RPMI7951 (cell line): ENCODE measurements at places on chromosomes 7 and 10. TPM values are rescaled to one million over a fixed set of nuclear protein-coding genes. Genes with fewer than 3 reads are reported as not detected.

Gene STK32C
- total RNA-seq: 16.6 and 16.7 TPM in 2 replicates

Gene FAM237B
- not detected in 2 replicates for total RNA-seq

Gene CPVL
- 3.8 and 5.8 TPM in 2 replicates for total RNA-seq

Gene PON1
- not detected in 2 replicates for total RNA-seq

Gene OPN4
- total RNA-seq: not detected in 2 replicates

Gene SHLD2
- 21.9 and 24.9 TPM in 2 replicates for total RNA-seq

Gene PTPRN2
- total RNA-seq: 6.8 and 9.0 TPM in 2 replicates

Gene FAM25G
- total RNA-seq: not detected in 2 replicates

Gene MMRN2
- total RNA-seq: 0.39 and 0.60 TPM in 2 replicates

Gene LIPF
- total RNA-seq: not detected in 2 replicates

Gene CDNF
- total RNA-seq: 0.29 TPM in 1 of 2 replicates, not detected in the other

Gene CYP2C8
- total RNA-seq: 0.12 TPM in 1 of 2 replicates, not detected in the other

Gene SUN3
- total RNA-seq: not detected in 2 replicates

Gene DRGX
- not detected in 2 replicates for total RNA-seq

Gene ANK3
- total RNA-seq: 1.7 and 3.4 TPM in 2 replicates

GRCh38 chr10:126087796-126088505, 191.6 kb downstream of the FANK1 start:
- peak; percentile 60 for DNase-seq

DNA sequence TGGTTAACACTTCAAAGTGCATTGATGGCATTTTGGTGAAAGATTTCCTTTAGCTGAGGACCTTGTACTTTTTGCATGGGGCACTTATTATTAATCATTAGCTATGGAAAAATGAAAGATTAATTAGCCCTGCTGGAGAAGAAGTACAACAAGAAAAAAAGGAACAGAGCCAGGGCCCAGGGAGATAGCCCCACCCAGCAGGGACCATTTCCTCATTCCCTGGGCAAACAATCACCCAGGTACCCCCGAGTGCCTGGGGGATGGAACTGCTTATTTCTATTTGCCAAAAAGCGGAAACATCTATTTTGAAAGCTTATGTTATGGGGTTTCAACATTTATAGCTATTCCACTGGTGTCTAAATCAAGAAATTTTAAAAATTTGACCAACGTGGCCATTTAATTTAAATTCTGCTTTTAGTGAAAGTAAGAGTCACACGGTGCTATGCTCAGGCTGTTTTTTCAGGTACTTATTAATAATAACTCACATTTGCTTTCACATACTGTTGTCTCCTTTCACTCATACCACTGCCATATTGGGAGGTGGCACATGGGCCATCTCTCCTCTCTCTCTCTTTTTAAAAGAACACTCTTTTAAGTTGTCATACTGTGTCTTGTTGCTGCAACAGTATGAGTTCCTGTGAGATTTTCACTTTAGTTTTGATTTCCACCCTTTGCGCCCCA, 143.6 kb upstream of the KIF5B start:
- no peak for DNase-seq

DNA sequence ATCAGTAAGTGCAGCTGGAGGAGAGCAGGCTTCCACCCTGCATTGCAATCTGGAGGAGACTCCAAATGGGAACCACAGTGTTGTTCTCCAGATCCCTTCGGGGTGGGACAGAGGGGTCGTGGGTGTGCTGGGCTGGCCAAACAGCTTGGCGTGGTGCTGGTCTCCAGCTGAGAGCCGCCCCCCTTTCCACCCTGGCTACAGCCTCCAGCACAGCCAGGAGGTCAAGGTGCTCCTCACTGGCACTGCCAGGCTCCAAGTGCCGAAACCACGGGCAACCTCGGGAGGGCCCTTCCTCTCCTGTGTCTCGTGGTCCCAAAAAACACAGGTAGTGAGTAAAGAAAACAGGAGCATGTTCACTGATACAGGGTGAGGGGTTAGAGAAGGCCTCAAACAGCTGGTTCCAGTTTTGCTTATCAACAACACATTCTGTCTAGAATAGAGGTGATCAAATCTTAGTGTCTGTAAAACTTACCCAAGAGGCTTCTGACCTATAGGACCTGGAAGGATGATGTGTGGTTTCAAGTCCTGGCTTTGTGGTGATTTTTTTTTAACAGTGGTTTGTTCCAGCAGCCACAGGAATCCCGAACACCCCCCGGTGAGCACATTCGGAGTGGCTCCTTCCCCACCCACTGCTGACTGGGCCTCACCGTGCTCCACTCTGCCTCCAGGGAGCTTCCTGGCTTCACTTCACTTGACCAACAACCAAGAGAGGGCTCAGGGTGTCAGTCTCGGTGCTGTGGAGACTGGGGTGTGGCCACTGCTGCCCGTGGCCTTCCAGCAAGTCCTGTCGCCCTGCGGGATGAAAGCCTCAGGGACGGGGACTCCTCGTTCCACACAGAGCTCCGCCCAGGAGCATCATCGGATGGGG, 31.2 kb upstream of the EN2 start:
- peak; percentile 21 for DNase-seq

- no peak for DNase-seq
Measured at GRCh38 chr7:26374647-26375373, 83.1 kb downstream of the SNX10 start.

GRCh38 chr10:7359356-7359755, 51.5 kb downstream of the SFMBT2 start:
- no peak for DNase-seq

DNA sequence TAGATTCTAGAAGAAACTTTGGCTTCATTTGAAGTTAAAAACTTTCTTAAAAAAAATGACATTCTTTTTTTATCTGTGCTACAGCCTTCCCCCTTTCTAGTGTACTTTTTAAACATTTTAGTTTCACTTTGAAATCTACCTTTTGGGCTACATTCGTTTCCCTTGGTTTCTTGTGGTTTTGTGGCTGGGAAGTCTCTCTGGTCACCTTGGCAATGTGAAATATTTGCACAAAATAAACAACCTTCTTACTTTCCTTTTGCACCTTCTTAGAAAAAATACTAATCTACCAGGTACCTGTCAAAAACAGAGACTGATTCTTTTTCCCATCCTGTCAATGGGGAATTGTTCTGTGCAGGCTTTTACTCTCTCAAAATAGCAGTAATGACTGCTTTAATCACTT, 350.2 kb downstream of the GATA3 start:
- peak; percentile 57 for DNase-seq

DNA sequence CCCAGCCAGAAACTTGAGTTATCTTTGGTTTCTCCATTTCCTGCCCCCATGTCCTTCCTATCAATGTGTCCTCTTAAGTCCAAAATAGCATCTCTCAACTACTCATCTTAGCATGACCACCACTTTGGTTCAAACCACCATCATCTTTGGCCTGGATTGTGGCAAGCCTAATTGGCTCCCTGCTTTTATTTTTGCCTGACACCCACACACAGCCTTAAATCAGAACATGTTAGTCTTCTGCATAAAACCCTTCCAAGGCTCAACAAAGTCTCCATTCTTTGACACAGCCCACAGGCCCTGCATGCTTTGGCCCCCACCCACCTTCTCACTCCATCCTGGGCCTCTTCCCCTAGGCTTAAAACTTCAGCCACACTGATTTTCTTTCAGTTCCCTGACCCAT, 2.0 kb upstream of the TSPAN14 start:
- DNase-seq: peak; percentile 60

- no peak for DNase-seq
Measured at GRCh38 chr7:18225067-18225466, 197.4 kb upstream of the PRPS1L1 start.

GRCh38 chr7:44823255-44823781, 24.6 kb downstream of the H2AZ2 start:
- DNase-seq: no peak

GRCh38 chr7:23894892-23895569, 185.0 kb downstream of the STK31 start:
- DNase-seq: peak; percentile 15

DNA sequence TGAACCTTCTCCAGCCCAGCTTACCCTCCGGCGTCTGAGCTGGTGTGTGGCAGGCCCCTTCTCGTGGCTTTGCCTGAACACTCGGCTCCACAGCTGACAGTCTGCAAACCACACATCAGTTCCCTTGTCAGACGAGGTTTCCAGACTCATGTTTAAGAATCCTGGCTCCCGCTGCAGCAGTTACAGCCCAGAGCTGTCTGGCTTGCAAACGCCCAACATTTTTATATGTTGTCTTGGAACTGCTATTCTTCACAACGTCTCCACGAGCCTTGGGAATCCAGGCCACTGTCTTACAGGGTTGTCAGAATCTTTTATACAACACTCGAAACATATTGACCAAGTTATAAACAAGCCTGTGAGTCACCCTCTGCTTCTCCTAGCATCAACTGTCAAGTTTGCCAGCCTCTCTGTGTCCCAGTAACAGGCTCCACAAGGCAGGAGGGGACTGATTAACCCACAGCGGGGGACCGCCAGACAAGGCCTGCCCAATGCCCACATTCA, 68.1 kb downstream of the TNS3 start:
- DNase-seq: peak; percentile 96

- DNase-seq: no peak
Measured at GRCh38 chr7:45863715-45864114, 9.2 kb downstream of the CCDC201 start.

- DNase-seq: no peak
Measured at GRCh38 chr10:100656454-100656853, 88.9 kb upstream of the PAX2 start.

DNA sequence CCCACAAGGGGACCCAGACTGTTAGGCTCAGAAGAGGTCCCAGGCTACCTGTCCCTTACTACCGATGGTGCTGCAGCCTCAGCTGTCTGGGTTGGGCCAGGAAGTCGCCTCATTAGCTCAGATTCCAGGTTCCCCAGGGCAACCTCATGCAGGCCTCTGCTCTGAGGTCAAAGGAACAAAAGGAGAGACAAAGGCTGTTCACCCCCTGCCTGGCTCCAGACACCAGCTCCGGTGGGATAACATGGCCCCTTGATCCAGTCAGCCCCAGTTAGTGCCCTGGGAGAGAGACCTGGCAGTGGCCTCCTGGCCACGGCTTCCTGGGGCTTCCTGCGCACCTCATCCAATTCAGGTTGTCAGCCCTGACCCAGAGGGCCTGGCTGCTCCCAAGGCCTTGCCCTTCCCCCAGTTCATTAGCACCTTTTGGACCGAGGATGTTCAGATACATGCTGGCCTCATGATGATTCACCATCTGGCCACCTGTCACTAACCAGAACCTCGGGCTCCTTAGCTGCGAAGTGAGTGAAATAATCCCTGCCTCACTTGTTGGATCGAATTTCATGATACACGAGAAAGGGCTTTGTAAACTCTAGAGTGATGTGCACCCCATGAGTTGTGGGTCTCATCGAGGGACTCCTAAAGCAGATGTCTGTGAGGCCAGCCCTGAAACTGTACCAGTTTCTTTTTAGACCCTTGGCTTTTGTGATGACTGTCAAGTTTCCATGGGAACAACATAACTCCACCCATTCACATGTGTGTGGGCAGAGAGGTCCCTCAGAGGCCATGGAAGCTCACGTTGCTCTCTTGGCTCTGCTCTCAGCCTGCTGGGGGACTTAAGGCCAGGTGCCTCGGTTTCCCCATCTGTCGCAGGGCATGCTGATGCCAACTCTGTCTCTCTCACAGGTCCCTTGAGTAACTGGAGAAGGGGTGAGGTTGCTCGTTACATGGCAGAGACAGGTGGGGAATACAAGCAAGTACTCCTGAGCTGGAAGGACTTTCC, 79.5 kb upstream of the PCBD1 start:
- DNase-seq: peak; percentile 48

GRCh38 chr7:122767339-122767738, 64.6 kb upstream of the RNF148 start:
- DNase-seq: no peak

GRCh38 chr10:32004161-32004591, 52.0 kb downstream of the KIF5B start:
- DNase-seq: peak; percentile 20

DNA sequence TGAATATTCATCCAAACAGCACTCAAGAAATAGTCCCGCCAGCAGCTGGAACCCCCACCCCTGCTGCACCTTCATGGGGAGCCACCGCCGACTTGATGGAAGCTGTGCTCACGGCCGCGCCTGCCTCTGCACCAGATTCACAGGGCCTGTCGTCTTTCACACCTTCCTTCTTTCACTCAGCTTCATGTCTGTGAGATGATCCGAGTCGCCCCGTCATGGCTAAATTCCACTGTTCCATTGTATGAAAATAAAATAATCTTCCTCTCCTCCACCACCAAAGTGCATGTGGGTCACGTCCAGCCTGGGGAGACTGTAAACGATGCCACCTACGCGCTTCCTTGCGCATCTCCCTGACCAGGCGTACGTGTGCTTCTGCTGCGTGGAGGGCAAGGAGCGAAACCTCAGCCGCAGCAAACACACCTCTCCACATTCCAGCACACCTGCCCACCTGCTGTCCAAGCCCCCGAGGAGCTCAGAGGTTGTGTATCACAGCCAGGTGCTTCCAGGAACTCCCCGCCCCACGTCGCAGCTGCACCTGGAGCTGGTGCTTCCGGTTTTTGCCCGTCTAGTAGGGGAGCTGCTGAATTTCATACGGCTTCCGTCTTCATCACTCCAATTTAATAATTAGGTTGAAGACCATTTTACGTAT, 137.0 kb downstream of the PTPRN2 start:
- DNase-seq: no peak

DNA sequence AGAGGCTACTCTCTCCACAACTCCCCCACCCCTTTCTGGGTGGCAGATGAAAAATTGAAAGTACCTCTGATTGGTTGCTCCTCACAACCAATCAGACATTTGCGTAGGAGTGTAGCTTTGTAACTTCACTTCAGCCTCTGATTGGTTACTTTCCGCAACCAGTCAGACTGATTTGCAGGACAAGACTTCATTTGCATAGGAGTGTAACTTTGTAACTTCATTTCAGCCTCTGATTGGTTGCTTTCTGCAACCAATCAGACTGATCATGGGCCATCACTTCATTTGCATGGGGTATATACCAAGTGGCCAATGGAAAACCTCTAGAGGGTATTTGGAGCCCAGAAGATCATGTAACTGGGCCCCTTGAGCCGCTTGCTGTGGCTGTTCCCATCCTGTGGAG, 25.6 kb downstream of the CDNF start:
- peak; percentile 82 for DNase-seq

GRCh38 chr10:112834751-112835181, 115.3 kb upstream of the TCF7L2 start:
- no peak for DNase-seq

DNA sequence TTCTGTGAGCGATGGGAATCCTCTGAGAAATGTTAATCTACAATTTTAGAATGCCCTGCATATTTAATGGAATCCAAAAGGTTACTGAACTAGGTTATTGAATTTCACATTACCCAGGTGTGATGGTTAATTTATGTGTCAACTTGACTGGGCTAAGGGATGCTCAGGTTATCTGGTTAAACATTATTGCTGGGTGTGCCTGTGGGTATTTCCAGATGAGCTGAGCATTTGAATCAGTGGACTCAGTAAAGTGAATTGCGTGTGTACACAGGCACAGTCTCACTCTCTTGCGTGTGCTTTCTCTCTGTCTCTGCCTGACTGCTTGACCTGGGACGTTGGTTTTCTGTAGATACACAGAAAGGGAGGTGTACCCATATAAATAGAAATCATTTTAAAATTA, 21.7 kb downstream of the RNF32 start:
- no peak for DNase-seq

GRCh38 chr10:89030791-89031190, 40.2 kb downstream of the FAS start:
- DNase-seq: no peak

GRCh38 chr7:117476557-117477215, 3.1 kb upstream of the CFTR start:
- DNase-seq: no peak
